ENCODE measurements at places on chromosomes 16 and 17. TPM values are rescaled to one million over a fixed set of nuclear protein-coding genes. Genes with fewer than 3 reads are reported as not detected.

- no peak for DNase-seq
These were observed 6.9 kb downstream of the PHOSPHO1 start for GRCh38 chr17:49223517-49224197.

DNA sequence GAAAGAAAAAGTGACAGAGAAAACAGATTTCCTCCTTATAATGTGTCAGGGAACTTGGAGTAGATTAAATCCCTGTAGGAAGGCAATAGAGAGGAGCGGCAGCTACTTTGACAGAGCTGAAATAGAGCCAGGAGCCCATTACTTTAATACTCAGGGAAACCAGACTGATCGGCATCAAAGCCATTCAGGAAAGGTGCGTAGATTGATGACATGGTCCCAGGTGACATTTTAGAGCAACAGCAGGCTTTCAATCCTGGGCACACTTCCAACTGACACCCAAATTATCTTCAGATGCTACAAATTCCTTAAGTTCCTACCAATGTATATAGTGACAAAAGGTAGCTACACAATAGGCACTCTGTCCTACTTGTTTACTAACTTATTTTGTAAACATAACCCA lies 821.5 kb downstream of the CDH8 start:
- DNase-seq, result no peak

DNA sequence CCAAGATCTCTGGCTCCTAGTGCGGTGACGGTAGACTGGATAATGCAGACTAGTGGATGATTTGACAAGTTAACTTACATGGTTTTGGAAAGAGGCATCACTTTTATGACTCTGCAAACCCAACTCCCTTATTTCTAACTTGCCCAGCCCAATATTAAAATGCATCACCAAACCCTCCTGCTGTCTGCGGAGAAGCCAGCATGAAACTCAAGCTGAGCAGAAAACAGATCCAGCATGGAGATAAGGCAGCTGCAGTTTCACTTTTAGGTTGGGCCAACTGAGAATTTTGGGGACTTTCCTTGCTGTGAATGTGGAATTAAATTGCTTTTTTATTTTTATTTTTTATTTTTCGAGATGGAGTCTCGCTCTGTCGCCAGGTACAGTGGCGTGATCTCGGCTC lies 27.8 kb downstream of the CDH1 start:
- no peak for DNase-seq

GRCh38 chr17:5883775-5884665 lies 186.2 kb upstream of the WSCD1 start:
- no peak for DNase-seq

DNA sequence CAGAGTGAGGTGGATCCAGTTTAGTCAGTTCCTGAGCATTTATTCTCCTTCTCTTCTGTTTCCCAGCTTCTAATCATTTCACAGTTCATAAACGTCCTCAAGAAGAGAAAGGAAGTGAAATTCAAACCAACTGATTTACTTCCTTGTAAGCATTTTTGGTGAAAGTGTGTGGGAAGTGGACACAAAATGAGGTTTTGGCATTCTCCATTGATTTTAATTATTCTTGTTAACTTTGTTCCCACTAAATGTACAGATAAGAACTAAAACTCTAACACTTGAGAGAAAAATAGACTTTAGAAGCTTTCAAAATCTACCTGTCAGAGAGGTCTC lies 42.7 kb upstream of the CORO6 start:
- DNase-seq, result no peak

DNA sequence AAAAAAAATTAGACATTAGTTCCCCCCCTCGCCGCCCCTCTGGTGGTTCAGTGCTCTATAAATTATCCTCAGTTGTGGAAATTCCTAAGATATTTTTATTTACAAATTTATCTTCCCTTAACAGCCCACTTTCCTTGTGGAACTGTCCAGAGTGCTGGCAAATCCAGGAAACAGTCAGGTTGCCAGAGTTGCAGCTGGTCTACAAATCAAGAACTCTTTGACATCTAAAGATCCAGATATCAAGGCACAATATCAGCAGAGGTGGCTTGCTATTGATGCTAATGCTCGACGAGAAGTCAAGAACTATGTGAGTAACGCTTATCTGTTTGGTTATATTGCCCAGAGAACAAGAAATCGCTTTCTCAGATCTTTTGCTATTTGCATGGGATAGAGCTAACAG lies 2.9 kb downstream of the KPNB1 start:
- DNase-seq, result no peak

GRCh38 chr17:58228679-58229078 lies 9.6 kb upstream of the MKS1 start:
- no peak for DNase-seq

- DNase-seq, result no peak
These were observed 14.7 kb upstream of the KLHDC4 start for GRCh38 chr16:87780385-87780989.

GRCh38 chr17:34578016-34578415 lies 1.4 kb upstream of the TMEM132E start:
- no peak for DNase-seq

- DNase-seq, result no peak
These were observed 11.9 kb upstream of the PVALEF start for GRCh38 chr17:81153340-81153803.

GRCh38 chr17:51238255-51238887 lies 21.5 kb downstream of the MBTD1 start:
- no peak for DNase-seq

DNA sequence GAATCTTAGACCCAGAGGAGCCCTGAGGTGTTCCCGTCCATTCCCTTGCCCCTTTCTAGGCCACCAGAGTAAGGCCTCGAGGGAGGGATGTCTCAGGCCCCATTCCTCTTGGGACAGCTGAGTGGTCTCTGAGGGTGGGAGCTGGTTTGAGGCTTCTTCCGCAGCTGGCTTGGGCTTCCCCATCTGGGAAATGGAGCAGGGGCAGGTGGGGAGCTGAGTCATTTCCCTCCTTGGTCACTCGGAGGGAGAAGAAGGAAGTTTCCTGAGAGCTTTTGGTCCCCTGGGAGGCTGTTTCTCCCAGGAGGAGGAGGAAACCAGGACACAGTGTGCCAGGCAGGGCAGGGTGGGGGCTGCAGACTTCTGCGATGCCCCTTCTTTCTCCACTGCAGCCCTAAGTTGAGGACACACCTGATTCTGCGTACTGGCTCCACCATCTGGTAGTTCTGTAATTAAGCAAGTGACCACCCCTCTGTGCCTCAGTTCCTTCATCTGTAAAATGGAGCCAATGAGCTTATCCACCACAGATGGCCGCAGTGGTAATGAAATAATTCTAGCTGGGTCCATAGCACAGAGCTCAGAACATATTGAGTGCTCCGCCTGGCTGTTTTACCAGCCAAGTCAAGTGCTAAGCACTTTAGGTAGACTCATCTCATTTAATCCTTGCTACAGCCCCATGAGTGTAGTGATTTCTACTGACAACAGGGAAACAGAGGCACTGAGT lies 1.6 kb upstream of the KCNJ12 start:
- DNase-seq, result no peak

- DNase-seq, result no peak
These were observed 43.6 kb downstream of the HOXB1 start for GRCh38 chr17:48487221-48487620.

DNA sequence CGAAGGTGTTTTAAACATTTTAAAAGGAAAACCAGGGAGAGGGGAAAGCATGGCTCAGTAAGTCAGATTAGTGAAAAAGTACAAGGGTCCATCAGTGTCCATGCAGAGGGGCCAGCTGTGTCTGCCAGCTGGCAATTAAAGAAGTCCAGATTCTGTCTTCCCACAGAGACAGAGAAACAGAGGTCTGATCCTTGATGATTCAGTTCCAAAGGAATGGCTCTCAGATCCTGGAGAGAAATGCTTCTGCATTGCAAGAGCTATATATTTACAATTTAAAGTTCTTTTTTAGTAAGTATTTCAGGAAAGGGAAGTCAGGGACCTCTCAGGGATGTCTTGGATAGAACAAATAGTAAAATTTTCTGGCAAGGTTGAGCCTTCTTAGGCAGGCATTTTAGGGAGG lies 56.2 kb downstream of the HSD17B2 start:
- no peak for DNase-seq

DNA sequence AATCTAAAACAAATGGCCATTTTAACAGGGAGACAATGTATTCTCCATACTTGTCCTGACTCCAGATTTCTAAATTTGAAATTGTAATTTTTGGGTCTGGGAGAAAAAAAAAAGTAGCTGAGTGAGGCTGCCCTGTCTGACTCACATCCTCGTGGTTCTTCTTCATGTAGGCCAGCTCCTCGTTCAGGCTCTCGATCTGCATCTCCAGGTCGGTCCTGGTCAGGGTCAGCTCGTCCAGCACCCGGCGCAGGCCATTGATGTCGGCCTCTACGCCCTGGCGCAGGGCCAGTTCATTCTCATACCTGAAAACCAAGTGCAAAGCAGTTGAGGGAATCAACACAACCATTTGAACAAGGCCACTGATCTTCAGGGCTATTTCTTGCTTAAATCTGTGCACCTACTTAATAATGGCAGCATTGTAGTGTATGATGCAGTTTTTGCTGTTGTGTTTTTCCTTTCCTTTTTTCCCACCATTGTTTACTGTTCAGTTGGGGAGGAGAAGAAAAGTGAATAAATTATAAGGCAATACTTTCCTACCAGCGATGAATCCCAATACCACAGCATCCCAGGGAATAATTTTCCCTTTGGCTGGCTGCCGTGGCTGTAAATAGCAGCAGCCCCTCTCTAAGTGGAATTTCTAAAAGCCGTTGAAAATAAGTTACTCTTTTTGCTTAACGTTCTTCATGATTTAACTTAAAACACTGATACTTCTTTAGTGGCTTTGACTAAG lies 2.2 kb downstream of the KRT12 start:
- no peak for DNase-seq

DNA sequence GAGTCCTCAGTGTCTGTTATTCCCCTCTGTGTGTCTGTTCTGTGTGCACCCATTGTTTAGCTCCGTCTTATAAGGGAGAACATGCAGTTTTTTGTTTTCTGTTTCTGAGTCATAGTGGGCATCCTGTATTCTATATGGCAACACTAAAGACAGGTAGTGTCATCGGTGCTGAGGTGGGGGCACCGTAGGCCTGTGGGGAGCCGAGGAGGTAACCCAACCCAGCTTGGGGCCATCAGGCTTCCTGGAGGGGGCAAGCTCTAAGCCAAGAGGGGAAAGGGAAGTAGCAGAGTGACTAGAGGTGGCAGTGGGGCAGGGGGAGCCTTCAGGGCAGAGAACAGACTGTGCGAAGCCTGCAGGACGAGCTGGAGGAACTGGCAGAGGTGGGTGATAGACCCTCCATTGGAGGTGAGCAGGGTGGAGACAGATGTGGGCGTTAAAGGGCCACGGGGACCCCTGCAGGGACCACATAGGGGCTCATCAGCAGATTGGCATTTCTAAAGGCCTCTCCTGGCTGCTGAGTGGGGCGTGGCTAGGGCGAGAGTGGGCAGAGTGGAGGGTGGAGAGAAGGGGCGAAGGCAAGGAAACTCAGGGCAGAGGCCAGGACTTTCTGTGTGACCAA lies 36.5 kb downstream of the CPNE2 start:
- no peak for DNase-seq

GRCh38 chr17:50739098-50739497 lies 19.7 kb downstream of the LUC7L3 start:
- DNase-seq, result no peak

- no peak for DNase-seq
These were observed at the start of gene RAB11FIP4 for GRCh38 chr17:31391496-31391949. TSS of gene RAB11FIP4 (plus strand) at chr17:31391675. CDS start at chr17:31391853, 178 bp downstream.

- DNase-seq, result no peak
These were observed 127.8 kb upstream of the CDC42EP4 start for GRCh38 chr17:73439597-73439996.

- no peak for DNase-seq
These were observed 4.6 kb downstream of the PPM1E start for GRCh38 chr17:58760248-58760647.

DNA sequence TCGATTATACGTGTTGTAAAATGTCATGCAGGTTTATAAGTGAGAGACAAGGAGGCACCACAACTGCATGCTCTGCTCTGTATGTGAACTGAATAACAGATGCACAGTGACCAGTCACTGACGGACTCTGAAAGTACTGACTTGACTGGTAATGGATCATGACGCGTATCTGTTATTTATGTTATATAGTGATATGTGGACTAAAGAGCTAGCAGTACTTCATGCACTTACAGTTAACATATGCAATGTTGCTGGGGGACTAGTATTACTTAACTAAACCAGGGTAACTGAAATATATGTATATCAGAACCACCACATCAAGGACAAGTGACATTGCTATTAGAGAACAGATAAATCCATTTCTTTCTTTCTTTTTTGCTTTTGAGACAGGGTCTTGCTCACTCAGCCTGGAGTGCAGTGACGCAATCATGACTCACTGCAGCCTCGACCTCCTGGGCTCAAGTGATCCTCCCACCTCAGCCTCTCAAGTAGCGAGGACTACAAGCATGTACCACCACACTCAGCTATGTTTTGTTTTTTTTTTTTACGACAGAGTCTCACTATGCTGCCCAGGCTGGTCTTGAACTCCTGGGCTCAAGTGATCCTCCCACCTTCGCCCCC lies 17.2 kb downstream of the COIL start:
- DNase-seq, result no peak

DNA sequence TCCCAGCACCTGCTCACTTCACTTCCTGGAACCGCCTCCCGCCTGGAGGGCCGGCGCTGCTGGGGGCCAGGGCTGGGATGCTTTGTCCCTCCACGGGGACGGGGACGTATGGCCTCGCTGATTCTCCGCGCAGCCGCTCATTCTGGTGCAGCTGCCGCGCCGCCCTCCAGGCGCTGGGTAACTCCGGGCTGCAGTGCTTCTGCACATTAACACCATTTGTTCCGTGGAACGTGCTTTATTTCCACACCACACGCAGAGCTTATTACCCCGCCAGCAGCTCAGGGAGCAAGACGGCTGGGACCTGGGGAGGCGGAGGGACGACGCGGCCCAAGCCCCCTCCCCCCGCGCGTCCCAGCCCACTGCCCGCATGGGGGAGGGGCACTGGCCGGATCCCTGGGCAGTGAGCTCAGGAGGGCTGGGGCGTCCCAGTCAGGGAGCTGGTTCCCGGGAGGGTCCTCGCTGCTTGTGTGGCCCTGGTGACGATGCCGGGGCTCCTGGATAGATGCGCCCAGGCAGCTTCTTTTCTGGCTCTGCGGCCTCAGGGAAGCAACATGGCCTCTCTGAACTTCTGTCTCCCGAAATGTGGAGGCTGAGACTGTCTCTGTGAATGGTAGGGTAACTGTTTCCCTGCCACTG lies 45.4 kb upstream of the ACSF3 start:
- peak; percentile 10 for DNase-seq

DNA sequence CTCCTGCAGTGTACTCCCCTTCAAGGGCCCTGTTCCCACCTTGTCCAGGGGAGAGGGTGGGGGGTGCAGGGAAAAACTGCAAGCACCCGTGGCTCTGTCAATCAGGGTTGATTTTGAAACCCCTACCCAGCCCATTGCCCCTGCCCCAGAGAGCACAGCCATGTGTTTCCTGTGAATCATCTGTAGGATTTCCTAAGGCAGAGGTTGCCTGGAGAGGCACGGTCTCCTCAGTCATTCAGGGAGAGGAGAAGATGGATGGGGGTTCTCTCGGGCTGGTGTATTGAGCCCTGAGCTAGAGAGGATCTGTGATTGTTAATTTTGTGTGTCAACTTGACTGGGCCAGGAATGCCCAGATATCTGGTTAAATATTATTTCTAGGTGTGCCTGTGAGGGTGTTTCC lies 3.5 kb upstream of the AGRP start:
- no peak for DNase-seq

The UMOD gene
- not detected for polyA plus RNA-seq

The ENPP7 gene
- not detected for polyA plus RNA-seq

The ASGR1 gene
- polyA plus RNA-seq, result 2.4 TPM

The HS3ST3B1 gene
- 0.60 TPM for polyA plus RNA-seq

The NLRC3 gene
- polyA plus RNA-seq, result under 0.01 TPM

The SSTR5 gene
- 0.04 TPM for polyA plus RNA-seq

The GPR142 gene
- 0.16 TPM for polyA plus RNA-seq
